Thyroid gland (tissue), 4 donors: ENCODE measurements at places on chromosomes 7 and 10. TPM values are rescaled to one million over a fixed set of nuclear protein-coding genes. Genes with fewer than 3 reads are reported as not detected.

Gene SMKR1
- total RNA-seq, result 1.2 TPM

Gene GTF2IRD1
- 30.6 TPM for total RNA-seq

Gene UTF1
- total RNA-seq, result not detected

DNA sequence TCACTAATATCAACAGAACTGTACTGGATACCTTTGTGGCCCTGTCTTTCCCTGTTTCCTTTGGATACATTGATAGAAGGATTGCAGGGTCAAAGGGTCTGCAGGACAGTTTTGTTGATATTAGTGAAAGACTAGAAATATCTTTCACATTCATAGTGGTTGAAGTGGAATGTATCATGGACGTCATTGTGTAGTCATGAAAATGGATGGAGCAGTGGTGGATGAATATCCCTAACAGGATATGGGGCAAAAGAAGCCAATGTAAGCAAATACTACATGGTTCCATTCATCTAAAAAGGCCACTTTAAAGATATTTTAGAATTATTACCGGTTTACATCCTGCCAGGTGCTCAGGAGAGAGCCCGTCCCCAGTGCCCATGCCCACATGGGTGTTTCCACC, 23.8 kb downstream of the PALD1 start:
- DNase-seq, result no peak

GRCh38 chr10:48557511-48558123, 47.3 kb downstream of the ARHGAP22 start:
- DNase-seq, result no peak

DNA sequence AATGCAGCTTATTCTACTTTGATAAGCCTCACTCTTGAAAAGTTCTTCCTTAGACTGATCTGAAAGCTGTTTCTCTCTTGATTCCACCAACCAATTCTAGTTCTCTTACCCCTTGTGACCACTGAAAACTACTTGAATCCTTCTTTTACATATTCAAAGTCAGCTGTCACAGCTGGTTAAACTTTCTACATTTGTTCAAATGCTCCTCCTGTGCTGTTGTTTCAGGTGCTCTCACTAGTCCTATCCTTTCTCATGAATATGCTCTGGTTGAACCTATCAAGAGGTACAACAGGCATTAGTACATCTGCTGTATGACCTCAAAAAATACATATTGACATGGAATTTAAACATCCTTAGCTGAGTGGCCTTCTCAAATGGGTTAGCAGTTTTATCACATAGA, 91.5 kb downstream of the MYO3A start:
- no peak for DNase-seq

DNA sequence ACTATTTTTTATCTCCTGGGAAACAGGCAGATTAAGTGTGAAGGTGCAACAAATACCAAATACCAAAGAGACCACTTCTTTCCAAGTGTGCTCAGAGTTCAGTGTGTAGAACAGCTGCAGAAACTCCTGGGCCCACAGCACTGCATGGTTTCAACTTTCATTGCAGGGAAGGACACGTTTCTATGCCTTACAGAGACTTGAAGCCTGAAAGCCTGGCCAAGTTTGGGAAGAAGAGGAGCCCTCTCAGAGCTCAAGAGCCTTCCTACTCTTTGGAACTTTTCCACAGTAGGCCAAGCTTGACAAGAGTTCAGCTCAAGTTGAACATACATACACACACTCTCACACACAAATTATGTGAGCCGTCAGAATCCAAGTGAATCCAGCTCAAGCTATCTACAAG, 2.5 kb downstream of the HOXA4 start:
- DNase-seq, result no peak

GRCh38 chr10:60606343-60607080, 171.8 kb upstream of the CDK1 start:
- no peak for DNase-seq

DNA sequence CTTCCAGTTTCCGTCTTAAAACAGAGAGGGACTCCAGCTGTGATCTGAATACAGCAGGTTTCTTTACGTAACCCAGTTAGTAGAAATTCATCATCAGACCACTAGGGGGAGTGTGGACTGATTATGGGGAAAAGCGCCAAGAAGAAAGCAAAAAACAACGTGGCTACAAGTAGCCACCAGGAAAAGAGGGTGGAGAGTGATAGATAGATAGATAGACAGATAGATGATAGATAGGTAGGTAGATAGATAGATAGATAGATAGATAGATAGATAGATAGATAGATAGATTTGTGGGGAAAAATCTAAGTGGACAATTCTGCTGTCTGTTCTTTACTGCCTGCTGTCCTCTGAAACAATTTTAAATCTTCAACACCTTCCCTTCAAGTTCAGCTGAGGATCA, 12.7 kb upstream of the AKR1B10 start:
- no peak for DNase-seq

GRCh38 chr7:29793507-29793906, 12.8 kb upstream of the WIPF3 start:
- no peak for DNase-seq

- no peak for DNase-seq
These were observed 7.2 kb downstream of the ZNF277 start for GRCh38 chr7:112213735-112214134.

DNA sequence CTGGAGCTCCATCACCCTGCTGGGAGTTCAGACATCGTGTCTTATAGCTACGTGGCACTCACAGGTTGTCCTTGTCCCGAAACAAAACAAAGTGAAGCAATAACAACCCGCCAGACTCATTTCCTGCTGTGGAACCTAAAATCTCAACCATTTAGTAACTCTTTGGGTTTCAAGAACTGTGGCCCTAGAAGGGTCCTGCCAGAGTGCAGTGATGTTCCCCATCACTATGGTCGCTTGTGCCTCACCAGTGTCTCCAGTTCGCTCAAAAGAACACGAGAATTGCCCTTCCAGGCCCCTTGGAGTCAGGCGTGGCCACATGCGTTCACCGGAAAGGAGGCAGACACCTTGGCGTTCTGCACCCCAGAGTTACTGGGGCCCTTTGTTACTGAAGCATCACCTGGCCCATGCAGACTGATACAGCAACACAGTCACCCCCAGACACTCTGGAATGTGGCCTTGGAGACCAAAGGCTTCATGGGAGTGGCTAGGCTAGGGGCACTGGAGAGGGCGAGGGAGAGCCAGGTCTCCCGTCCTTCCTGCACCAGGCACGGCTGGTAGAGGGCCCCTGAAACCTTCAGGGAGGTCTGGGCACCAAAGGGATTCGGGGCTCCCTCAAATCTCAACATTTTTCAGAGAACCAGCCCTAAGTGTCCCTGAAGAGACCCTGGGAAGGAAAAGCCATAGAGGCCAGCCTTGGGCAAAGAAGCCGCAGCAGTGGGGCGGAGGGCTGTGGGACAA, 908 bp downstream of the CRYGN start:
- no peak for DNase-seq
